Muscle of arm (tissue), 14 donors: ENCODE measurements at places on chromosomes 5 and 9.

DNA sequence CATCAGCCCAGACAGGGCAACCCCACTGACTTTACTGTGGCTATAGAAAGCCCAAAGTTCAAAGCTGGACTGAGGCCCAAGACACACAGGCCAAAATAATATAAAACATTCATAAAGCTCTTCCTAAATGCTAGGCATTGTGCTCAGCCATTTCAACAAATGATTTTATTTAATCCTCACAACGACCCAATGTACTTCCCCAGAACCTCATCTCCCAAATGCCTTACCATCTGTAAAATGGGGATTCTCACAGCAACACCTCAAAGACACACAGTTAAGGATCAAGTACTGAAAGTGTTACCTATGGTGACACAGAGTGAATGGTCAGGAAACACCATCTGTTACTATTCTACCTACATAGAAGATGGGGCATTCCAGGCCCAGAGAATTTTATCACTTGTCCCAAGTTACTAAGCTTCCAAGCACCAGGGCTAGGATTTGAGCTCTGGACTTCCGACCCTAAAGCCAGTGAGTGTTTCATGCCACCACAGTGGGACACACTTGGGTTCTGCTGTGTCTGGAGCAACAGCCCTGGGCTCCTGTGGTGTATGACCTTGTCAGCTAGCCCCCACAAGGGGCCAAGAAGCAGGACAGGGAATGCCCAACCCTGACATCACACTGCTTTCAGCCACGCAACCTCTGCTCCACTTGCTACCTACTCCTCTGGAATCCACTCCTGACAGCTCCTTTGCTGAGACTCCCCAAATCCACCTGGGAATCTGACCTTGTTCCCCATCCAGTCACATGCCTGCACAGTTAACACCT is 15.1 kb downstream of the SHB start:
- no peak for DNase-seq

GRCh38 chr9:70945301-70945700 is 176.1 kb downstream of the TRPM3 start:
- no peak for DNase-seq

- no peak for DNase-seq
Measured at GRCh38 chr5:23977365-23977764, 470.0 kb downstream of the PRDM9 start.

- DNase-seq, result no peak
Measured at GRCh38 chr5:40972434-40972833, 63.1 kb downstream of the C7 start.

GRCh38 chr9:136093995-136094881 is 851 bp downstream of the NACC2 start:
- no peak for DNase-seq

DNA sequence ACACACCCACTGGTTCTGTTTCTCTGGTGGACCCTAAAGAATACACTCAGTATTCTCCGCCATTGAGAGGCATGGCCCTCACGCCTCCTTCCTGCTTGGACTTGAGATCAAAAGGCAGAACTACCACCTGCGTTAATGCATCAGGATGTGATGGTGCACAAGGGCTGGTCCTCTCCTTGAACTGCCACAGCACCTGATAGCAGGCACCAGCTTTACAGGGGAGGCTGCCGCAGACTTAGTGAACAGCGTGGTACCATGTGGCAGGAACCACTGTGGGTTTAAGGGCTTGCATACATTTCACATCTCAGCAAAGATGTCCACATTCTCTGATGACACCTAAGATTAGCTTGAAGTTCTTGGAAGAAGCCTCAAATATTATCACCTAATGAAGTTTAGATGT is 208.7 kb downstream of the GADD45G start:
- DNase-seq, result no peak

DNA sequence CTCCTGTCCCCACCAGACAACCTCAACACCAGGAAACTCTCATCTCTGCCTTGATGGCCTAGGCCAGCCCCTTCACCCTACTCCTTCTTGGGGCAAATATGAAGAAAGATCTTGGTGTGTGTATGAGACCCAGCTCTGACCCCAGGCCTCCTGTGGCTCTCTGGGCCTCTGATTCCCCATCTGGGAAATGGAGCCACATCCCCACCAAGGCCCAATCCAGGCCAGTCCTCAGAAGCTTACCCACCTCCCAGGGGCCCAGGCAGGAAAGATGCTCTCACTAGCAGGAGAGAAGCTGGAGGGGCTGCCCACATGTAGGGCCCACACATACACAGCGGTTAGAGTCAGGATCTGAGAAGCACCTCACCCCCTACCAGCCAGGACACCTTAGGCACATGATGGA is 38.9 kb downstream of the BICD2 start:
- DNase-seq, result no peak

DNA sequence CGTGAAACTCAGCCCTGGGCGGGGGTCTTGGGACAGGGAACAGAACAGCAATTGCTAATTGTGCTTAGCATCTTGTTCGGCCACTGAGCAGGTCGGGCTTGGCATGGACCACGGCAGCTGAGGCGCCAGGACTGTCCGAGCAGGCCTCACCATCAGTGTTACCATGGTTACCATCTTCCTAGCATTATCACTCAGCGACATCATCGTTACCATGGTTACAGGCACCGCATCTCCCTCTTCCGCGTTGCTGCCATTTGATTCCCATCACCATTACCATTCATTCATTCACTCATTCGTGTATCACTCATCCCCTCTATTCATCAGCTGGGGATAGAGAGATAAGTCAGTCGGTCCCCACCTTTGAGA is 81.0 kb upstream of the ZBTB43 start:
- DNase-seq, result no peak

- peak; percentile 57 for DNase-seq
Measured at GRCh38 chr5:158995694-158996173, 104.0 kb downstream of the EBF1 start.

GRCh38 chr9:136701668-136702053 is 10.7 kb upstream of the DIPK1B start:
- DNase-seq, result no peak

GRCh38 chr5:145991044-145991575 is 54.7 kb downstream of the SH3RF2 start:
- DNase-seq, result no peak

- no peak for DNase-seq
Measured at GRCh38 chr5:151258201-151258611, 5.2 kb downstream of the GM2A start.

GRCh38 chr9:93456504-93456903 is 3.1 kb upstream of the FAM120AOS start:
- DNase-seq, result no peak

DNA sequence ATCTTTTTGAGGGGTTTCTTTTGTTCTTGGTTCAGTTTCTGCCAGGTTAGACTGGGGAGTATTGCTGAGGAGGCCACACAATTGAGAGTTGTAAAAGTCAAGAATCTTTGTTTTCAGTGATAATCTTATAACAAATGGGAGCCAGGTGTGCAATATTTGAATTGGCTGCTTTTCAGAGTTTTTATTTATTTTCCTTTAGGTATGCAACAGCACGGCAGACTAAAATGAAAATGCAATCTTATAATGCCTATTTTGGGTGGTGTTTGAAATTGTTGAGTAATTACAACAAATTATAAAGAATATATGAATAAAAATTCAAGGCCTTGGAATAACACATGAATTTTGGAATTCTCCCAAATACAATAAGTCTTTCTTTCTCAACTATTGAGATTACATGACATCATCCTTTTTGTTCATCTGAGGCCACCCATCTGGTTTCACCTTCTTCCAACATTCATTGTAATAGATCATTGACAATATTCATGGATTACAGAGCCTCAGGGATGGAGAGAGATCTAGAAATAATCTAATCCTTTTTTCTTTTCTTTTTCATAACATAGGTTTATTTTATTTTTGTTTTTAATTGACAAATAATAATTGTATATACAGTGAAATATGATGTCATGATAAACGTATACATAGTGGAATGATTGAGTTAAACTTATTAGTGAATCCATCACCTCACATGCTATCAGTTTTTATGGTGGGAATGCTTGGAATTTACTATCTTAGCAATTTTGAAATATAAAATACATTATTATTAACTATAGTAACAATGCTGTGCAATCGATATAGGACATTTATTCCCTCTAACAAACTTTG is 1061.0 kb downstream of the NR2F1-AS1 start:
- no peak for DNase-seq

DNA sequence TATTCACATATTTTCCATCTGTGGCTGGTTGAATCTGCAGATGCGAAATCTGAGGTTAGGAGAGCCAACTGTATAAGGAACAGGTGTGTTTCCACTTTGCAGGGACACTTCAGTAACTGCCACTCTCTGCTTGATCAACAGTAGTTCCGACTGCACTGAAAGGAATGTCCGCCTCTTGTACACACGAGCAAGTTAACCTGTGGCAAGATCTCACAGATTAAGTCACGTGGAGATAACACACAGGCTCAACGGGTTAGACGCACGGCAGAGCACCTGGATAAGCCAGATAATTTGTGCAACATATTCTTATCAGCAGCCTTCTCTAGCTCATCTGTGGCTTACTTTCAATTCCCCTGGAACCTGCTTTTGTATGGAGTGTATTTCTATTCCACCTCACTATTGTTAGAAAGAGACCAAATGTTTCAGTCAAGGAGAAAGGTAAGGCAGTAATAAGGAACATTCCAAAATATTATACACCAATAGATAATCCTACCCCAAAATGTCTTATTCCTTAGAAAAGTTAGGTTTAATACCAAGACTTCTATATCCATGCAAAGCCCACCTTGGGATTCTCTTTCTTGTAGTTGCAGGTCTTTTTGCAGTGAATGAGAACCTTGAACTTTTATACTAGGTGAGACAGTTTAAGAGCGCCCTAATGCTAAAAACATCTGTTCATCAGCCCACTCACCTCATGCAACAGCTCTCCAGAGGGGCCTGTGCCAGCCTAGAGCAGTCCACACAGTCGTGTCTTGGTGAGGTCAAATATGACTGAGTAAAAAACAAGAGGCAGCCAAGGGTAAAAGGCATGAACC is 6.5 kb upstream of the C9 start:
- DNase-seq, result no peak

DNA sequence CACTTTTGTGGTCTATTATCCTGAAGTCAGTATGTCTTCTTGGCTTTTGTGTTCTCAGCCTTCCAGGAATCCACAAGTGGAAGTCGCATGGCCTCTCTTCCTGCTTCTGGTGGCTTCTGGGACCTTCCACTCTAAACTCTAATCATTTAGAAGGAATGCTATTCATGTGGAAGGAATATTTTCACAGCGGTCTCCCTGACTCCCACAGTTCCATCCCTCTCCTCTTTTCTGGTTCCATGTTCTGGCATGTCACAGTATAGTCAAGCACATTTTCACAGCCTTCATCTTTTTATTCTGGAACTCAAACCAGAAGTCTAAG is 7.3 kb upstream of the RAI14 start:
- DNase-seq, result no peak

DNA sequence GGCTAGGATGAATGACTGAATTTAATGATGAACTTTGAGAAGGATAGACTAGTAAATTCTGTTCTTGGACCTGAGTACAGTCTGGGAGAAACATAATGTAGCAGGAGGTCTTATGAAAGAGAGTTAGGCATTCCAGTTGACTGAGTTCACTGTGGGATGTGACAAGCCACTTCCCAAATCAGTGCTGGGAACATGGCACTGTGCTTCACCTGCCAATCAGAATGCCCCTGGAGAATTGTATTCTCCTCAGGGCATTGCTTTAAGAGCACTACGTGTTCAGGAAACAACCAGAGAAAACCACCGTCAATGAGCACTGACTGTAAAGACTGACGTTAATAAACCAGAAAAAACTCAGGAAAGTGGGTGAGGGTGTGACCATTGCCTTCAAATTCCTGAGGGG is 1.2 kb downstream of the CCDC107 start:
- no peak for DNase-seq

- DNase-seq, result no peak
Measured at GRCh38 chr5:168056499-168057182, 234.8 kb upstream of the WWC1 start.

DNA sequence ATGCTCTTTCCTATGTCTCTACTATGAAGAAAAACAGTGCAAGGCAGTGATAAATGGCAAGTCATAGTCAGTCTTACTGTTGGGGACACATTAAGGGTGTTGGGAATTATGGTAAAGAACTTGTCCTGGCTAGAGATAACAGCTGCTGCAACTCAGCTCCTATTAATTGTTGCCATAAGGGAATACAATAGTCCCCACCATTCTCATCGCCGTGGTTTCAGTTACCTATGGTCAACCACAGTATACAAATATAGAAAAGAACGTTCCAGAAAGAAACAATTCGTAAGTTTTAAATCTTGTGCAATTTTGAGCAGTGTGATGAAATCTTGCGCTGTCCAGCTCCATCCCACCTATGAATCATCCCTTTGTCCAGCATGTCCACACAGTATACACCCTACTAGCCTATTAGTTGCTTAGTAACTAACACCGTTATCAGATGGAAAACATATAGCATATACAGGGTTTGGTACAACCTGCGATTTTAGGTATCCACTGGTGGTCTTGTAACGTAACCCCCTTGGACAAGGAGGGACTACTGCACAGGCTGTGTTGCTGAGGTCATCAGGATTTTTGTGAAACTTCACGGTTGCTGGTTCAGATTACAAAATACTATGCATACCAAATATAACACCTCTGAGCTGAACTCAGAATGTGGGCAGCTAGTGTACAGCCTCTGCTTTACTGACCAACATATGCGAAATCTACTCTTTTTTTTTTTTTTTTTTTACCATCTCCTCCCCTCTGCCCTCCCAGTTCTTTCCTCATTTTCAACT is 53.5 kb downstream of the ZFR start:
- DNase-seq, result no peak
